Activated CD4-positive, alpha-beta T cell treated with anti-CD3 and anti-CD28 coated beads, Interleukin-2, amount 50 U/mL, for 1 hour (primary cell): ENCODE measurements at places on chromosomes 7 and 10.

GRCh38 chr10:23718946-23719345 lies 280.1 kb downstream of the OTUD1 start:
- DNase-seq: no peak

DNA sequence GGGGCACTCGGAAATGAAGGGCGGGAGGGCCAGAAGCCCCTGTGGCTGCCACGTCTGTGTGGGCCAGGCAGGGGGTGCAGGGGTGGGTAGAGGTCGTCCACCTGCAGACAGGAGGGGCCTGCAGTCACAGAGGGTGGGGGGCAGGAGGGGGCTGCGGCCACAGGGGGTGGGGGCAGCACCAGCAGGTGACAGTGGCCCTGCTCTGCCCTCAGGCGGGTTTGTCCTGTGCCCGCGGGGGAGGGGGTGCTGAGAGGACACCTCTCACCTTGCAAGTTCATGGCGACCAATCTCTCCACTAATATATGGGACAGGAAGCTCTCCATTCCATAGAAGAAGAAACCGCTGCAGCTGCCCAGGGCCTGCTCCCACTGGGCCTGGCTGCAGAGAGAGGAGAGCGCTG lies 26.6 kb upstream of the NKX6-2 start:
- DNase-seq: no peak

DNA sequence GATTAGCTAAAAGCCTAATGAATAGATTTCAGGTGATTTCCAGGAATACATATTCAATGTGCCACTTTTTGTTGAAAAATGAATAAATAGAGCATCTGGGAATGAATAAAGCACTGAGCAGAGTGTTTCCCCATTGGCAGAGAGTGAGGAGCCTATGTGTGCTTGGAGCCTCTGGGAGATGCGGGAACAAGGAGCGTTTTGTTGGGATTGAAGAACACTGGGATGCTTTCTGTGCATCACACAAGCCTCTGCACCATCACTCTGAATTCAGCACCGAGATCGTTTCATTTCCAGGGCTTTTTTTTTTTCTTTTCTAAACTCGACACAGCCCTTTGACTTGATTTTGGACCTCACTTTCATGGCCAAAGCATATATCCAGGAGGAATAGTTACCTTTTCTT lies 111.4 kb downstream of the BAMBI start:
- DNase-seq: no peak

DNA sequence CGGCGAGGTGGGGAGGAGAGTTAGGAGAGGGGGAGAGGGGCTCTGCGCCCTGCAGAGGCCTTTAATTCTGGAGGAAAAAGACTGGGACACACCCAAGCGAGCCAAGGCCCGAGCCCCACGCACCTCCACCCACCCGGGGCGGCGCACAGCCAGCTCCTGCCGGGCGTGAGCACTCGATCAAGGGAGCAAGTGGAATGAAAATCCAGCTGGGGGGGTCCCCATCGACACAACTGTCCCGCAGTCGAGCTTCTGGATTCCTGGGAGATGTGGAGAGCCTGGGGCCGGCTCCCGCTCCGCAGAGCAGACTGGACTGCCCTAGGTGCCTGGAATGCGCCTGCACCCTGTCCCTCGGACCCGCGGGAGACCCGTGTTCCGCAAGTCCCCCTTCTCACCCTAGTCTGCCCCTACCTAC lies 7.4 kb upstream of the EN2 start:
- no peak for DNase-seq

- DNase-seq: no peak
Observed at GRCh38 chr7:46139079-46139478, 218.0 kb upstream of the IGFBP3 start.
